ENCODE measurements at places on chromosomes 1 and 21. TPM values are rescaled to one million over a fixed set of nuclear protein-coding genes. Genes with fewer than 3 reads are reported as not detected.

The CITED4 gene
- total RNA-seq = 103 TPM

The FMO1 gene
- total RNA-seq = not detected

The NBPF6 gene
- total RNA-seq = not detected

The PLXNA2 gene
- 2.0 TPM for total RNA-seq

The CRNN gene
- total RNA-seq = not detected

The C8A gene
- total RNA-seq = not detected

The SAMSN1 gene
- total RNA-seq = not detected

The KCND3 gene
- not detected for total RNA-seq

The SH3BP5L gene
- total RNA-seq = 22.9 TPM

The SPATA46 gene
- total RNA-seq = not detected

The KPRP gene
- total RNA-seq = not detected

The CRTC2 gene
- total RNA-seq = 38.3 TPM

The PTCH2 gene
- total RNA-seq = 0.18 TPM

The KRTAP10-3 gene
- total RNA-seq = not detected

The PTPRC gene
- total RNA-seq = not detected

The RIPPLY3 gene
- 0.46 TPM for total RNA-seq

The PCP4 gene
- total RNA-seq = not detected

The MXRA8 gene
- 0.61 TPM for total RNA-seq

The DMBX1 gene
- 0.70 TPM for total RNA-seq

The CDC42BPA gene
- 9.6 TPM for total RNA-seq

The CDK11A gene
- total RNA-seq = 23.5 TPM

All from A549 treated with GW870086 at 1 μM for 4 hours (cell line).